CD4-positive, alpha-beta T cell treated with Interleukin-4 for 4 hours (primary cell): ENCODE measurements at places on chromosomes 16 and 17.
A peak's percentile ranks its signal among the peaks of the same experiment; 100 is the strongest.

GRCh38 chr17:83100220-83100852 lies 20.9 kb downstream of the METRNL start:
- DNase-seq, result no peak

DNA sequence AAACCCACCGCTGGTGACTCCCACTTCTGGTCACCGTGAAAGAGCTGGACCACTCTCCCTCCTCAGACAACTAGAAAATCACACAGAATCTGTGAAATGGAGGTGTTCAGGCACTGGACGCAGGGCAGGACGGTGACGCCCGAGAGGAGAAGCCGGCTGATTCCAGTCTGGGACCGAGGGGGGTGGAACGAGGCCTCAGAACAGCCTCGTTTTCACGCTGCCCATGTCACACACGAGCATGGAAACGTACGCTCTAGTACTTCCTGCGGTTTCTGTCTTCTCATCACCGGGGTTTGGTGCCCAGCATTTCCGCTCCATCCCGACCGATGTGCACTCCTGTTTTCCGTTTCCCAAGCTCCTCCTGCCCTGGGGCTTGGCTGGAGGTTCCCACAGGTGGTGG lies 101.8 kb upstream of the METRNL start:
- no peak for DNase-seq

- DNase-seq, result no peak
Observed at GRCh38 chr17:81044428-81044763, 9.4 kb downstream of the BAIAP2 start.

- DNase-seq, result no peak
Observed at GRCh38 chr16:22874394-22874793, 60.4 kb downstream of the HS3ST2 start.

DNA sequence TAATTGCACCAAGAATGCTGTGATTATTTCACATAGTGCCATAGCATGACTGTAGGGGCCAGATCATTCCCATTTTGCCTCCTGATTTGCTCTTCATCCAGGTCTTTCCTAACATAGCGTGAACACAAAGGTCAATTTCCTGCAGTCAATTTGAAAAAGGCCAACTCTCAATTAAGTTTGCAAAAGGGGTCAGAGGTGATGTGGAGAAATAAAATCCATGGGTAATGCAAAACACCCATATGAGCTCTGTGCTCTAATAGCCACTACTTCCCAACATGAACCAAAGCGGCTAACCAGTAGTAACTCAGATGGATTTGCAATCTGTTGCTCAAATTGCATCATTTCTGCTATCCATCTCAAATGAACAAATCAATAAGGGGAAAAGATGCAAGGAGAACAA lies 275.5 kb upstream of the SOX9 start:
- DNase-seq, result no peak

GRCh38 chr17:75097865-75098264 lies 10.1 kb downstream of the SLC16A5 start:
- no peak for DNase-seq

- DNase-seq, result no peak
Observed at GRCh38 chr17:20098314-20098713, 89.2 kb downstream of the SPECC1 start.

DNA sequence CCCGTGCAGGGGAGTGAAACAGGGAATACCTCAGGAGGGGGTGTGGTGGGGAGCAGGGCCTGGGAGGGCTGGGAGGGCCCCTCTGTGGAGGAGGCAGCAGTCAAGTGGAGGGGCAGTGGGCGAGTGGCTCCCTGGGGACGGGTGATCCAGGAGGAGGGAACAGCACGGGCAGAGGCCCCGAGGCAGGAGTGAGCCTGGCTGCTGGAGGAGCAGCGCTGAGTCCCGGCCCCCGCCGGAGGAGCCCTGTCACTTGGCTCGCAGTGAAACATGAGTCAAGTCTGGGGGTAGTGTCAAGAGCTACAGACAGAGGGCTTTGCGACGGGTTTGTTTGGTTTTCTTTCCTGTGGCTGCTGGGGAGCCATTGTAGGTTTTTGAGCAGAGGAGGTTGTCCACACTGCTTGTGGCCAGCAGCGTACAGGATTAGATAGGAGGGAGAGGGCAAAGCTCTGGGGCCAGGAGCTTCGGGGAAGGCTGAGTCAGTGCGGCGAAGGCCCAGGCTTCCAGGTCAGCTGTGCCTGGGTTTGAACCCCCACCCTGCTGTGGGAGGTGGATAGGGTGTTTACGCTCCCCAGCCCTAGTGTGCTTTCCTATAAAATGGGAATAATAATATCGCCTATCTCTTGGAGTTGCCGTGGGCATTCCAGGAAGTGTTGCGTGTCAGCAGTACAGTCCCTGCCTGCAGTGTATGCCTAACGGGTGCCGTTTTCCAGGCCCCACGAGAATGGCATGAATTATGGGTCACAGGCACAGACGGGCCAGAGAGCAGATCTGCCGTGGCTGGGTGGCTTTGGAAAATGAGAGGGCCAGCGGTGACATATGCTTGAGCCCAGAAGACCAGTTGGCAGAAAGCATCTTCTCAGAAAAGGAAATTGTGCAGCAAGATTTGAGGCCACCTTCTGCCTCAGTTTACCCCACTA lies 115.9 kb upstream of the CIBAR2 start:
- DNase-seq, result no peak

DNA sequence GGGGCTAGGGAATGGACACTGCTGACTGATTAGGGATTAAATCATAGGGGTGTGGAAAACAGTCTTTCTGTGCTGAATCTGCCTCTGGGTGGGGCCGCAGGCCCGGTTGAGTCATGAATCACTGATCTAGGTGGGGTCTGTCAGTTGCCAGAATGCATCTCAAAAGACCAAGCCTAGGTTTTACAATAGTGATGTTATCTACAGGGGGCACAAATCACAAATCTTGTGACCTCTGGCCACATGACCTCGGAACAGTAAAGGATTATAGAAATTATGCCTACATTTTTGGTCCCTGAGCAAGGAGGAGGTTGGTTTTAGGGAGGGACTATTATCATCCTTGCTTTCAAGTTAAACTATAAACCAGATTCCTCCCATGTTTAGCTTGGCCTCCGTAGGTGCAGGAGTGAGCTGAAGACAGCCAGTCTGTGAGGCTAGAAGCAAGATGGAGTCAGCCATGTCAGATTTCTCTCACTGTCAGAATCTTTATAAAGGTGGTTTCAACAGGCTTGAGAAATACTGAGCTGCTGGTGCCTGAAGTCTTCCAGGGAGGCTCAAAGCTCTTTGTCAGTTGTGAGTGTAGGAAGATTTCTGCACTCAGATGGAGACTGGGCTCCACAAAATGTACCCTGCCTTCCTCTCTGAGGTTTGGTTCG lies 12.9 kb downstream of the GNGT2 start:
- no peak for DNase-seq

DNA sequence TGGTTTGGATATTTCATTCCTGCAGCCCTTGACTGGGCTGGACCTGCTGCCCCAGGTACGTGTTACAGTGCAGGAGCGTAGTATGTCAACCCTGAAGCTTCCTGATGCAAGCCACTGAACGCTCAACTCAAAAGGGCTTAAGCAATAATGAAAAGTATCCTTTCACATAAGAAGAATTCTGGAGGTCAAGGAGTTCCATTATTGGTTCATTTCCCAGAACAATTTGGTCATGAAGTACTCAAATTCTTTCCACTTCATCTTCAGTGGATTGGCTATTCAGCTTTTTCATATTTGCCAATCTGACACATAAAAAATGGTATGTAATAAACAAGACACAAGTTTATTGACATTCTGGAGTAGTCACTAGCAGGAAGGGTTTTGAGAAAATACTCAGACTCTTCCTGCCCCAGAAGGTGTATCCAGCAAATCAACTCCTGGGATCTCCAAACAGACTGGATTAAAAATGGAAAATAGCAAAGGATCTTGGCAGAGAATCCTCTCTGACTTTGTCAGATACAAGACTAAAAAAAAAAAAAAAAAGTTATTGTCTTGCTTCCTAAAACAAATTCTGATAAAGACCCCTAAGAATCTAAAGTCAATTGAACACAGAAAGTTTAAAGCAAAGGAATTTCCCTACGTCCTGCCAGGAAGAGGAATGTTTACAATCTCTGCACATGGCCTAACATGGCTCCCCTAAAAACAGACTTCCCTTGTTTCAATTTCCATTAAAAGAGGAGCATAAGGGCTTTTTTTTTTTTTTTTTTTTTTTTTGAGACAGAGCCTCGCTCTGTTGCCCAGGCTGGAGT lies 37.5 kb upstream of the WSB1 start:
- no peak for DNase-seq

- no peak for DNase-seq
Observed at GRCh38 chr17:4512156-4513112, 13.8 kb downstream of the SPNS2 start.

DNA sequence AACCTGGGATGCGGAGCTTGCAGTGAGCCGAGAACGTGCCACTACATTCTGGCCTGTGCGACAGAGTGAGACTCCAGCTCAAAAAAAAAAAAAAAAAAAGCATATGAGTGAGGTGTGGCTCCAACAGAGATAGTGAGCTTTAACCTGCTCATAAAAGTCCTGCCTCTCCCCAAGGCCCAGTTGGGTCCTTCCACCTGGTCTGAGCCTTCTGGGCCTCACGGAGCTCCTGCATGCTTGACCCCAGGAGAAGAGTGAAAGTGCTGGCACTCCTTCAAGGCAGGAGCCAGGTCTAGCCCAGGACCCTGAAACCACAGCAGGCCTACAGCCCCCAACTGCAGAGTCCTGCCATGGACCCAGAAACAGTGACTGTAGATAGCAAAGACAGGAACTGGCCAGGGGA lies 17.7 kb downstream of the HSD11B2 start:
- no peak for DNase-seq

GRCh38 chr17:41396996-41397660 lies at the start of gene KRT31:
Gene KRT31, minus strand, starts transcription at chr17:41397608. Its CDS starts 69 bp downstream, at chr17:41397539.
- no peak for DNase-seq

DNA sequence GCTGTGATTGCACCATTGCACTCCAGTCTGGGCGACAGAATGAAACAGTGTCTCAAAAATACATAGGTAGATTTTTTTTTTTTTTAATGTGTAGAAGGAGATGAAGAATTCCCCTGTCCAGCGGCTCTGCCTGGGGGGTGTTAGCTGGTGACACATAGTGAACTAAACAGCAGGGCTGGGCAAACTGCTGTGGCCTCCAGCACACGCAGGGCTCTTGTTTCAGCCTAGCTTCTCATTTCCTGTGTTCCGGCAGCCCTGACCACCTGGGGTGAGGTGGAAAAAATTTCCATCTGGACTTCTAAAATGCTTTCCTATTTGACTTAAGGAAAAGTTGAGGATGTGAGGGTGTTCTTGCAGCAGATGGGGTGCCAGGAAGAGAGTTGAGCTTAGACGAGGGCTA lies 33.3 kb upstream of the RGS9 start:
- DNase-seq, result no peak

GRCh38 chr17:69581061-69581961 lies 166.8 kb downstream of the MAP2K6 start:
- DNase-seq, result no peak

GRCh38 chr17:62791235-62791734 lies 16.8 kb downstream of the MARCHF10 start:
- DNase-seq, result no peak

- DNase-seq, result no peak
Observed at GRCh38 chr17:13302983-13303382, 285.2 kb upstream of the ELAC2 start.

DNA sequence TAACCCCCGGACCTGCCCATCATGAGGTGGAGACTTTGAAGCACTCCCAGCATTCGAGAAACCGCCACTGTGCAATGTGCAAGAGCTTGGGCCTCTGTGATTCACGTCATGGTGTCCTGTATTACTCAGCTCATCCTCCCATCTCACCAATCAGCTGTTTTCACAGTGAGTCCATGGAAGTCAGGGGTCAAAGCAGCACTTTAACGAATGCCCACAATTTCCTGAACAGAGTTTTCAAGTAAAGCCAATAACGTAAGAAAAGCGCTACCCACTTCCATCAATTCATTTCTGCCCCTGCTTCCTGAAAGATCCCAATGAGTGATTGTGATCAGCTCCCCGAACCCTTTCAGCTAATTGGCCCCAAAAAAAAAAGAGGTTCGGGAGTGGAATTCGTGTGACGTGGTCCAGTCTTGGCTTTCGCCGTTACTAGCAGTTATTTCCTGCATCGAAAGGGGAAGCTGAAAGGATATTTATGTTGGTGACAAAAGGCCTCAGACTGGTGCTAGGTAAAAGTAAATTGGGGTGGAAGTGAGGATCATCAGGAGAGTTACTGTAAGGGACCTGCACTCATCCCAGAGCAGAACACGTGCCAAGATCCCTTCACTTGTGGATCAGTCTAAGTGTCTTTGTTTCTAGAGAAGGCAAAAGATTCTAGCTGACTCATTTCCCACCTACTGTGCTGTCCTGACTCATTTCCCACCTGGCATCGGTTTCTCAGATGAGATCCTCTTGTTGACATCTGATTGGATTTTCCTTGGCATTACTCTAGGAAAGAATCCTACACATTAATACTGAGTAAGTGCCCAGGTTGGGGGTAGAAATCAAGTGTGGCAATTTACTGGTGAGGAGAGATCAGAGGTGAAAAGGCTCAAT lies 136.7 kb upstream of the NUDT7 start:
- no peak for DNase-seq

DNA sequence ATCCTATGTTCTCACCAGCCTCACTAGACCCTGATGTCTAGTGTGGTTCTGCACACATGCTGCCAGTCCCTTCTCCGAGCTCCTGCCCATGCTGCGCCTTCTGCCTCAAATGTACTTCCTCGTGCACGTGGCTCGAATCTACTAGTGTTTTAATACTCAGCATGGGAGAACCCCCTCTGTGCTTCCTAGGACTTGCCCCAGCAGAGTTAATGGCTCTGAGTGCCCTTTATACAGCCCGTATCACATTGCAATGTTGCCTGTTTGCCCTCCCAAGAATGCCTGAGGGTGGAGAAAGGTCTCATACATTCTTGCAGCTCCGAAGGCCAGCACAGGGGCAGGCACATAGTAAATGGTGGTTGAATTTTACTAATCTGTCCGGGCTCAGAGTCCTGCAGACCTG lies 190.8 kb upstream of the NLRP1 start:
- no peak for DNase-seq

DNA sequence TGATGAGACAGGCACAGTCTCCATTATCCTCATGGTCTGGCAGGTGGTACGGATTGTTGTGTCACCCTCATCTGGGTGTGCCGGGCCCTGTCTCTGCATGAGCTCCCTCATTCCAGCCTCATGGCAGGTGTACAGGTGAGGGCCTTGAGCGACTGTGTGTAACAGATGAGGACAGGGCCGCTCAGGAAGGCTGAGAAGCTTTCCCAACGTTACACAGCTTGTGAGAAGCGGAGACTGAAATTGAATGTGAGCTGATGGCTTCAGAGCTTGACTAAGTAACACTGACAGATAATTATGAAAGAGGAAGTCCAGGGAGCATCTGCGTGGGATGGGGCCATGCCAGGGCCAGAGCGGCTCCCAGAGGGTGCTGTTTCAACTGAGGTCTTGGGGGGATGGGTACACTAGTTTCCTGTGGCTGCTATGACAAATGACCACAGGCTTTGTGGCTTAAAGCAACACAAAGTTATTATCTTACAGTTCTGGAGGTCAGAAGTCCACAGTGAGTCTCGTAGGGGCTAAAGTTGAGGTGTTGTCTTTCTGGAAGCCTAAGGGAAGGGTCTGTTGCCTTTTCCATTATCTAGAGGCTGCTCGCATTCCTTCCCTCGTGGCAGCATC lies 36.7 kb downstream of the CMIP start:
- DNase-seq, result peak; percentile 29

DNA sequence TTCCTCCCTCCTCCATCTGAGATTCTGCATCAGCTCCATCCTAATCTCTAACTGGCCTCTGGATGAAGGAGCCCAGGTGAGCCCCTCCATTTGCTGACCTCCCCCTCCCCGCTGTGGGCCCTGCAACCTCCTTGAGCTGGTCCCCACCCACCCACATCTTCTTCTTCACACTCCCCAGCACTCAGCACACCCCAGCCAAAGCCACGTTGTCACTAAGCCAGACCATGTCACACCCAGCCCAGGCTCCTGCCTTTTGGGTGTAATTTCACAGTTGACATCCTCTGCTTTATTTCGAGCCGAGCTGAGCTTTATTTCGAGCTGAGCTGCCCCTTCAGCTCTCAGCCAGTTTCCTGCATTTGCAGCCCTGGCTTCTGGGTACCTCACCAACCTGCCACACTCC lies 282.7 kb upstream of the TNRC6C start:
- DNase-seq, result no peak
